RPMI7951 (cell line): ENCODE measurements at places on chromosomes 12 and 14. TPM values are rescaled to one million over a fixed set of nuclear protein-coding genes. Genes with fewer than 3 reads are reported as not detected.

DNA sequence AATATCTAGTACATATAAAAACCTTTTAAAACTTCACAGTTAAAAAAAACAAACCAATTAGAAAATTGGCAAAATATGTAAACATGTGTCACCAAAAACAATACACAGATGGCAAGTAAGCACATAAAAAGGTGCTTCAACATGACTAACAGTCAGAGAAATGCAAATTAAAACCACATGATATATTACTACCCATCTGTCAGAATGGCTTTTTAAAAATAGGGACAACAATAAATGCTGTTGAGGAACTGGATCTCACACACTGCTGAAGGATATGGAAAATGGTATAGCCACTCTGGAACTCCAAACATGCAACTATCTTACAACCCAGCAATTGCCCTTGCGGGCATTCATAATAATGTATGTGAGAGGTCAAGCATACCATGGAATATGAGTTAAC, 1153.6 kb downstream of the FLRT2 start:
- DNase-seq: no peak

- DNase-seq: no peak
Observed at GRCh38 chr14:43183916-43184315, 1323.2 kb downstream of the FSCB start.

DNA sequence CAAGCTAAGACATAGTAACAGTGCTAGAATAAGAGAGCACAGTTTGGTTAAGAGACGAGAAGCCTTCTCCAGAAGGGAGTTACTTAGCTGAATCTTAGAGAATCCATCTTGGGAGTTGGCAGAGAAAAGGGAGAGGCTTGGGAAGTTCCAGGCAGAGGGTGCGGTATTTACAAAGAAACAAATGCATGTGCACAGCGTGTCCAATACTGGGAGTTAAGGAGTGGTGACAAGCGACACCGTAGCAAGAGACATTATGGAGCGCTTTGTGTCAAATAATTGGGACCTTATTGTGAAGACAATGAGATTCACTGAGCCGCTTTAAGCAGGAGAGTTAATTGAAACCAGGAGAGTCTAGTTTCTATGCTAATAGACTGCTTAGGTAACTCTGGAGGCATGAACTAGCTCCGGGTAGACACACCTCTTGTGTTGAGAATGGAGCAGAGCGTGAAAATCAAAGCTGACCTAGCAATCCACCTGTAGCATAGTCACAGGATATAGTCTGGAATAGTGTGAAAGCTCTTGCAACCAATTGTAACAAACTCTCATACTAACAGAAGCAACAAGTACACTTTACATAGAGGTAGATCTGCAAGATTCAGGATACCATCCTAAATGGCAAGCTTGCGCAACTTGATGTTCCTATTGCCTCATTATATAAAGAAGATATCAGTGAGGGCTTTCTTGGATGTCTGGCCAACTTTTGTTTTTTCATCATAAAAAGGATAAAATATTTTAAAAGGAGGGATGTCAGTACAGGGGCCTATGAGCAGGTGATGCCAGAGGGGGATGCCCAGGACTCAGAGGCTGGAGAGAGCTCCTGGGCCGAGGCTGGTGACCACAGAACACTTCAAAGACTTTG, 5.3 kb downstream of the ALDH1L2 start:
- no peak for DNase-seq

- no peak for DNase-seq
Observed at GRCh38 chr12:23564451-23565152, 384.9 kb downstream of the SOX5 start.

The HOXC12 gene
- not detected in 2 replicates for total RNA-seq

The GDF3 gene
- not detected in 2 replicates for total RNA-seq

The TTC9 gene
- total RNA-seq: 0.10 TPM in 1 of 2 replicates, not detected in the other

The TMEM132C gene
- not detected in 2 replicates for total RNA-seq

- DNase-seq: peak; percentile 94
Observed at GRCh38 chr14:68628605-68629310, 164.1 kb downstream of the ZFP36L1 start.

- DNase-seq: no peak
Observed at GRCh38 chr12:58871556-58871955, 48.7 kb downstream of the LRIG3 start.

DNA sequence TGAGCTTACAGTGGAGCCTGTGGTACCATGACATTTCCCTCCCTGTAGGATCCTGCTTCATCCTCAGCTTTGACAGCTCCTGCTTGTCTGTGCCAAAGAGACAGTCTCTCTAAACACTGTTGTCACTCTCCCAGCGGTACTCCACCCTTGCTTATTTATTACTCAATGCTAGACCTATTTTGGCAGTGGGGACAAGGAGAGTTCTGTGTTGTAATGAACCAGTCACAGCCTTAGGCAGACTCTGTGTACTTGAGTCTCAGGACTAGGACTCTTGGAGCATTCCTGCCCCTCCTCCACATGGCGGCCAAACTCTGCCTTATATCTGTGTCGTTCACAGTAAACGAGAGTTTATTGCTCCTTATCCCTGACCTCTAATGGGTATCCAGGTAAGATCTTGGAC, 70.9 kb downstream of the PIK3C2G start:
- DNase-seq: no peak

The RDH5 gene
- total RNA-seq: 6.0 and 6.7 TPM in 2 replicates

The SLC25A47 gene
- not detected in 2 replicates for total RNA-seq

The WNT1 gene
- not detected in 2 replicates for total RNA-seq

The CDH24 gene
- total RNA-seq: 6.7 and 8.3 TPM in 2 replicates

DNA sequence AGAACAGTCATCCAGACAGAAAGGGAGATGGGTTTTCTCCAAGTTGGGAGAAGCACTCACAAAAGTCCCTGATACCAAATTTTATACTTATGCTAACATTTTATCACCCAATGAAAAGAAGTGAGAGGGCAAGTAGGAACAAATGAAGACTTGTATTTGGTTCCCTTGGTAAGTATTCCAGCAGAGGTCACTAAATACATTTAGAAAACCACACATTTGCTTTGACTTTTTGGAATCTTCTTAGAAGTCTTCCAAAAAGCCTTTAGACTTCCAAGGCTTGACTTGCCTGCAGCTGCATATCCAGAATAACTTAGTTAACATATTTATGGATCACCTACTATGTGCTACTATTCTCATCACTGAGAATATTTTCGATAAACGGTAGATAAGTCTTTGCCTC, 3.1 kb upstream of the GYS2 start:
- peak; percentile 18 for DNase-seq

GRCh38 chr12:25051656-25052195, 102.8 kb upstream of the BCAT1 start:
- no peak for DNase-seq

The WASHC3 gene
- total RNA-seq: 140 and 142 TPM in 2 replicates

- no peak for DNase-seq
Observed at GRCh38 chr12:127277882-127278281, 989.1 kb upstream of the TMEM132C start.

The LGR5 gene
- total RNA-seq: not detected in 2 replicates

DNA sequence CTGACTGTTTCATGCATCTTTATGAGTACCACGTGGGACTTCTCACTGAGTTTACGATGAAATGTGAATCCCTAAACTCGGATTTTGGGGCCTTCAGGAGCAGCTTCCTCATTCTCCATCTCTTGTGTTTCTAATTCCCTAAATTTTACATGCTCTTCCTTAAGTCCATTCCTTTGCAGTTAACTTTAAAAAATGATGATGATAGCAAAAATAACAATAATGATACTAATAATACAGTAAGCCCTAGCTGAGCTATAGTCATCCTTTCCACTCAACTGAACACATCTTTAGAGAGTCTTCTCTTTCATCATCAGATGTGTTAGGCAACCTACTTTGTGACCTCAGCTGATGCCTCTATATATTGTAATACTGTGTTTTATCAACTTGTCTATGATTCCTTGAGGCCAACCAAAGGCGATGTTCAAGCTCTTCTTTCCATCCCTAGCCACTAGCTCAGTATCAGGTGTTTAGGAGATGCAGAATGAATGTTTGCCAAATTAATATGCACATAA, 1196.4 kb downstream of the VRK1 start:
- no peak for DNase-seq

DNA sequence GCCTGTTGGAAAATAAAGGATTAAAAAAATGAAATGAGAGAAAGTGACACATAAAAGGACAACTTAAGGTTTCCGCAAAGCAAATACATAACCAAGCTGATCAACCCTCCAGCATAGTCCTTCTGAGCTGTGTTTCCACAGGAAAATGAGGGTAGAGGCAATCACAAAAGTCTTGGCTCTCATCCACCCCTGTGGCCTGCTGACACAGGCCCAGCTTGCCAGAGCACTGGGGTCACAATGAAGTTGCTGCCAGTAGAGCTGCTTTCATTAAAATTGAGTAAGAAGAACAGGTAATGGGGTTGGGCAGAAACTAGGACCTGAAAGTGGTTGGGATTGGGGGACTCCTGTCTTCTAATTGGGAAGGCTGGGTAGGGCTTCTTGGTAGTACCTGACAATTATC, 65.9 kb downstream of the RERG start:
- no peak for DNase-seq

The LRTM2 gene
- not detected in 2 replicates for total RNA-seq

The ATXN2 gene
- 5.3 and 11.2 TPM in 2 replicates for total RNA-seq

The KCNMB4 gene
- total RNA-seq: under 0.01 and 0.20 TPM in 2 replicates

DNA sequence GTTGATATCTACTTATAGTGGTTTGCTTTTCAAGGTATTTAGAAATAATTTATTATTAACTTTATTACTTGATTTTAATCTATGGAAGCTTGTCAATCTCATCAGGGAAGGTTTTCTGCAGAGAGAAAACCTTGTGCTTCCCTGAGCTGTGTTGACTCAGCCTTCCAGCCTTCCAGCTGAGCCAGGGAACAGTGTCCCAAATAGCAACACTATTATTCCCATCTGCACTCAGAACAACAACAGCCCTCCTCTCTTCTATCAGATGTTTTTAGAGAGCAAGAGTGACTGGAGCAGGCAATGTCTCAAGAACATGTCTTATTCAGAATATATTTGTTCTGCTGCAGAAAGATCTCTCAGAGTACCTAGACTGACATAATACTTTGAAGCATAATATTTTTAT, 389.9 kb upstream of the GARIN6 start:
- no peak for DNase-seq

The RPL10L gene
- total RNA-seq: not detected in 2 replicates

GRCh38 chr12:113297621-113298471, 37.1 kb downstream of the SLC8B1 start:
- no peak for DNase-seq

DNA sequence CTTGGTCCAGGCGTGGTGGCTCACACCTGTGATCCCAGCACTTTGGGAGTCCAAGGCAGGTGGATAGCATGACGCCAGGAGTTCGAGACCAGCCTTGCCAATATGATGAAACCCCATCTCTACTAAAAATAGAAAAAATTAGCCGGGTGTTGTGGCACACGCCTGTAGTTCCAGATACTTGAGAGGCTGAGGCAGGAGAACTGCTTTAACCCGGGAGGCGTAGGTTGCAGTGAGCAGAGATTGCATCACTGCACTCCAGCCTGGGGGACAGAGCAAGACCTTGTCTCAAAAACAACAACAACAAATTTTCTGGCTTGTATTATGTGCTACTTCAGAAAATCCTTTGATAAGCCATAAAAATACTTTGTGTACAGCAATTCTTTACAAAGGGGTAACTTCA, 41.1 kb downstream of the LARP4 start:
- no peak for DNase-seq

The LRRK2 gene
- 1.8 and 2.3 TPM in 2 replicates for total RNA-seq

The EIF2S3B gene
- total RNA-seq: 0.29 and 0.36 TPM in 2 replicates

GRCh38 chr12:41942354-41942753, 202.3 kb downstream of the GXYLT1 start:
- DNase-seq: no peak

DNA sequence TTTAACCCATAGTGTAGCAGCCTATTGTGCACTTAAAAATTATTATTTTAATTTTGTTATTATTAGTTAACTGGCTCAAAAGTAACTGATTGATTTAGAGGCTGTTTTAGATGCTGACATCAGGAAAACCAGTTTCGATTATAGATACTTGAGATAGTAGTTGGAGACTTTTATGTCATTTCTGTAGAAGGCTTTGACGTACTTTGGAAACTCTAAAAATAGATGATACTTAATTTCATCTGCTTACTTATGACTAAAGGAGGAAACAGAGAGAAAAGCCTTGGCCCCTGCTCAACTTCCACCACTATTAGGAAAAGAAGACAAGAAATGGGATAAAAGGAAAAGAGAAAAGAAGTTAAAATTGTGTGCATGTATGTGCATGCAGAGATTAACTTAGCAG, 219.3 kb upstream of the HMGA2 start:
- no peak for DNase-seq

The NYNRIN gene
- 0.36 and 0.39 TPM in 2 replicates for total RNA-seq

DNA sequence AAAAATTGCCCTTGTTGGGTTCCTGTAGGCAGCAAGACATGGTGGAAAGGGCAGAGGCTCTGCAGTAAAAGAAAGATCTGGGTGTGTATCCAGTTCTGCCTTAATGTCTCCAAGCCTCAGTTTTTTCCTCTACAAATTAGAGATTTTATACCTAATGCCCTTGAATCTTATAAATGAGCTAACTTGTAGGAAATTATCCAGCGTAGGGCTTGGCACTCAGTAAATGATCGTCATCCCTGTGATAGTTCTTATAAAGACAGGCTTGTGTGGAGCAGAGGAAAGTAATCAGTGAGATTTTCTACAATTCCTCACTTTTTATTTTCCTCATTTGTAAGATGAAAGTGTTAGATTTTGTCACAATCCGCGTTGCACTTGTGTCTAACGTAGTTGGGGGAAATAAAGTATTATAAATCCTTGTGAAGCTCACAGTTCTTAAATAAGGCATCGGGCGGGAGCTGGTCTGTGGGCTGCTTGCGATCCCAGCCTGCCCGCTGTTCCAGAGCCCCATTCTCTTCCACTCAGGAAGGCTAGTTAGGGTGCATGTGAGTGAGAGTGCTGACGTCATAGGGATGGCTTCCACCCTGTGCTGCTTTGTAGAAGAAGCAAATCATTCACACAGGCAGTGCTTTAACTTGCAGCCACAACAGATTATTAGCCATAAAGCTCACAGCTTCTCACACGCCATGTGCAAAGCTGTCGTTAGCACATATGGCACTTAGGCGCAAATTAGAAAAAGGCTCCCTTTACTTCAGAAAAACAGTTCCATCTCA, 87.6 kb downstream of the EML1 start:
- no peak for DNase-seq

- peak; percentile 76 for DNase-seq
Observed at GRCh38 chr12:27555925-27556778, 32.1 kb downstream of the PPFIBP1 start.

- DNase-seq: no peak
Observed at GRCh38 chr12:96347130-96347699, 53.0 kb downstream of the CDK17 start.

The KRT71 gene
- not detected in 2 replicates for total RNA-seq

GRCh38 chr14:53468876-53469275, 315.8 kb upstream of the DDHD1 start:
- no peak for DNase-seq
